ENCODE measurements at places on chromosomes 4 and X.

GRCh38 chr4:77202491-77202890 lies 45.5 kb downstream of the CCNG2 start:
- no peak for DNase-seq

DNA sequence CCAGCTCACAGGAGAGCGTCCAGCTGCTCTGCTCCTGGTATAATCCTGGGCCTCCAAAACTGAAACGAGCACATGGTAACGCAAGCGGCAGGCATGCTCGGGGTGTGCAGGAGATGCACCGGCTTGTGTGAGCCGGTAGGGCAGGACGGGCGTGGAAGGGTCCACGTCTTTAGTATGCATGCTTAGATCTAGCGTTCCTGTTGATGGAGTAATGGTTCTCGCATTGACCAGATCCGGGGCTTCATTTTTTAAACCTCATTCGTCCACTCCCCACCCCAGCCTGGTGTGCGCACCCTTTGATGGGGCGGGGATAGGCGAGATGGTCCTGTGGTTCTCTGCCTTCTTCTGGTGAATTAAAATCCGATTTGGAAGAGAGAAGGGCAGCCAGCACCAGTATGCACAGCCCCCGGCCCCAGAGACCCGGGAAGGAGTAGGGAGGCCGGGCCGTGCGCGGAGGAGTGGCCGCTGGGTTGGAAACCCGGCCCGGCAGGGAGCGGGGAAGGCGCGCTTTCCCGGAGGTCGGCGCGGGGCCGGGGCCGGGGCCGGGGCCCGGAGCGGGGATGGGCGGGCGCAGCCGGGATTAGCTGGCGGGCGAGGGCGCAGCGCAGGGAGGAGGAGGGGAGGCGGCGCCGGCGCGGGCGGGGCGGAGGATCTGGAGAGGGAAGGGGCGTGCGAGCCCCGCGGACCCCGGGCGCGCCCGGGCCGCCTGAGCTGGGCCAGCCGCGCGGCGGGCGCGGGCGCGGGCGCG lies 39.9 kb downstream of the FAM149A start:
- no peak for DNase-seq

DNA sequence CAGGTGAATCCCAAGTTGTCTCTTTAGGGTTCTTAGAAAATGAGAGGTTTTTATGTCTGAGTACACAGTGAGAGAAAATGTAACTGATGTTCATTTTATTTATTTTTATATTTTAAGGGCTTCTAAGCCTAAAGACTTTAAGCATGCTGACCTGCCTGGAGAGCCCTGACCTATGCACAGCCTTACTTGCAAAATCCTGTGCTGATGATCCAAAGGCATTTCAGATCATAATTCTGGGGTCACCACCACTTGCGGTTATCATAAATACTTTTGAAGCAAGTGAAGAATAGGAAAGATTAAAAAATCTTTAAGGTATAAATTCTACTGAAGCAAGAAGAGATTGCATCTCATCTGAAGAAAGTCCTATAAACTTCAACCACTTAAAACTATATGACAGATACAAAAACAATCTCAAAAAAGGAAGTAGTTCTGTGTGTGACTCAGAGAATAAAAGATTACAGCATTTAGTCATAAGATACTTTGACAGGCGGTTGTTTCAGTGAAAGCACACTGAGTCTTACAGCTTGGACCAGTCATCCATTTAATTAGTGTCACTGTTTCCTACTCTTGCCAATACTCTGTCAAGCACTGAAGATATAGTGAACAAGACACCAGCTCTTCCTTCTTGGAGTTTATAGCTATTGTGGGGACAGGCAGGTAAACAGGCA lies 245.2 kb upstream of the DIPK2B start:
- no peak for DNase-seq

DNA sequence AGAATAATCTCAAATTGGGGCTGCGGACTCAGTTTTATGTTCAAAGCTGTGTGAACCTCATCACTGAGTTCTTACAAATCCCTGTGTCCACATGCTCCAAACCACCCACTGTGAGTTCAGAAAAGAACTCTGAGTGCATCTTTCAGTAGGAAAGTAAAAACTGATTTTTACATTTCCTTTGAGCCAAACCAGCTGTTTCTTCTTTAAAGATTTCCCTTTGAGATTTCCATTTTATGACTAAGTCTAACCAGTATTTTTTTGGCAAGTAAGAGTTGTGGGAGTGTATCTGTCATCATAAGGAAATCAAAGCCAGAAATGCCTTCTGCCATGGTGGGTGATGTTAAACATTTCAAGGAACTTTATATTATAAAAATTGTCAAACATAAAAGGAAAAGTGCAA lies 100.0 kb downstream of the TET2 start:
- DNase-seq, result no peak

- no peak for DNase-seq
Measured at GRCh38 chr4:22014222-22014741, 65.7 kb upstream of the KCNIP4 start.

- no peak for DNase-seq
Measured at GRCh38 chrX:46559062-46559461, 13.8 kb upstream of the ZNF674 start.

DNA sequence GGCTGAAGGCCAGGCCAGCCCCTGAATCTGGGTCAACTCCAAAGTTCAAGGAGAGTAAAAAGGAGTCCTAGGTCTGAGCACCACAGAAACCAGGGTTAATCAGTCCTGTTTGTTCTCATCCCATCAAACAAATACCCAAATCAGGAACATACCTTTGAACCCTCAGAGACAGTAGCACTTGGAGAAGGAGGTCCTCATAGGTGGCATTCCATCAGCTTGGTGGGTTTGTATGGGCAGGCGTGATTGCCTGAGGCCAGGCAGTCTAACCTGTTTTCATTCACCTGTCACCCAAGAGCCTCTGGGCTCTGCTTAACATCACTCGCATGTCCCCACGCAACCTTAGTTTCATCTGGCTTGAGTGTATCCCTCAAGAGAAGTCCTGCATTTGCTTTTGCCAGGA lies 17.5 kb upstream of the MBTPS2 start:
- no peak for DNase-seq

GRCh38 chr4:101651778-101652177 lies 138.8 kb upstream of the BANK1 start:
- no peak for DNase-seq

DNA sequence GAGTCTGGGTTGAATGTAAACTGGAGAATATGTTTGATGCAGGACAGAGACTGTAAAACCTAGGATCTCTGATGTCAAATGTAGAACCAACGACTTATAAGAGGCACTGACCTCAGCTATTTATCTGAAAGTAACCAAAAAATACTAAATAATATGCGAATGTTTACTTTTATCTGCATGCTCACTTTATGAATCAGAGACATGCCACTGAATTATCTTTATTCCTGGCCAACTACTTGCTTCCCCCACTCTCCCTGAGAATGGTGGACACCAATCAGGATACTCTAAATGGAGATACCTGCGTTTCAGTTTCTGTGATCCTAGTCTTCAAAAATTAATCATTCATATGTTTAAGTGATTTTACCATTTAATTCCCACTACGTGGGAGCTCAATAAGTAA lies 1038.4 kb upstream of the PABPC4L start:
- DNase-seq, result no peak

GRCh38 chr4:73435984-73436383 lies at the start of gene AFP:
Gene AFP (plus strand): TSS chr4:73436221. CDS start chr4:73436263, 42 bp downstream.
- no peak for DNase-seq

GRCh38 chr4:140242357-140243277 lies 88.6 kb upstream of the MAML3 start:
- no peak for DNase-seq

DNA sequence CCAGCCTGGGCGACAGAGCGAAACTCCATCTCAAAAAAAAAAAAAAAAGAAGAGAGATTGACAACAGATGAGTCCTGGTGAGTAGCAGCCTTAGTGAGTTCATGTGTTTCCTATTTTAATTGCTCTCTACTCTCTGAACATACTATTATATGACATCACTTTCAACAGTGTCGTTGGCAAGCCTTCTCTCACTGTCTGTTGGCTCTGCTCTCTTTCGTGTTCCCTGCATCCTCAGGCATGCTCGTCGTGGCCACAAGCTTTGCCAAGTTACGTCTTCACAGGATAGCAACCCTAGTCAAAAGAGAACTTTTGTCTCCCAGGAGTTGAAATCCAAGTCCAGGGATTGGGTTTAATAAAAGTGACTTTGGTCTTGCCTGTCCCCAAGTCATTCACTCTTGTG lies 117.1 kb upstream of the EGFL6 start:
- DNase-seq, result no peak

- no peak for DNase-seq
Measured at GRCh38 chr4:47525154-47525819, 40.2 kb downstream of the ATP10D start.

- no peak for DNase-seq
Measured at GRCh38 chr4:163566257-163566796, 71.8 kb downstream of the TMA16 start.

DNA sequence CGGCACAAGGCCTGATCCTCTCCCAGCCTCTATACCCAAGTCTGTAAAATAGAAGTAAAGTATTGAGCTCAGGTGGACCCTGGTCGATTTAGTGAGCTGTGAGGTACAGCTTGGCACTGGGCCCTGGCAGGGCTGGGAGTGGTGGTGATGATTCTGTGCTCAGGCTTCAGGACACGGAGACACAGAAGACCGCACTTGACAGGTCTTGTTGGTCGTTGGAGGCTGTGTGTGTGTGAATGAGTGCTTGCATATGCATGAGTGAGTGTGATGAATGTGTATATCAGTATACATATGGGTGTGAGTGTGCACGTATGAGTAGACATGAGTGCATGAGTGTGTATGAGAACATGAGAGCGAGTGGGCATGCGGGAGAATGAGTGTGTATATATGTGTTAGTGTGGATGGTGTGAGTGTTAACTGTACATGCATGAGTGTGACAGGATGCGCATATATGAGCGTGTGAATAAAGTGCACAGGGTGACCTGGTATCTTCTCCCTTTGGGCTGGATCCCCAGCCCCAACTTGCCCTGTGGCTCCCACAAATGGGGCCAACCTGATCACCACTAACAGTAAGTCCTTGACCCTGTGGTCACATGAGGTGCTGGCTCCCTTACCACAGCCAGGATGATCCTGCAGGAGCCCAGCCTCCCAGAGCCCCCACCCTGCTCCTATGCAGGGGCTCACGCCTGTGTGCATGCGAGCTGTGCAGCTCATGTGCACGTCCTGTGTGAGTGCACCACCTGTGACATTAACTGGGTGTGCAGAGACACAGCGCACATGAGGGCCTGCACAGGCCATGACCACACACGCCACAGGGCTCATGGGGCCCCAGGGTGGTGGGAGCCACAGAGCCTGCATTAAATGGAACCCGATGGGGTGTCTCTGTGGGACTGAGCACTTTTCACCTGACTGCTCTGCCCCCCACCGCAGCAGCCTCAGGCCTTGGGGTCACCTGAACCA lies 20.8 kb downstream of the SH3BP2 start:
- DNase-seq, result no peak
